Right forelimb (tissue), 1 donor: ENCODE measurements at places on chromosomes 7 and 10.

GRCh38 chr10:75239096-75239790 is 3.5 kb upstream of the COMTD1 start:
- no peak for DNase-seq

GRCh38 chr10:122855745-122856144 is 10.1 kb upstream of the CUZD1 start:
- no peak for DNase-seq

- no peak for DNase-seq
Measured at GRCh38 chr7:3265388-3265787, 35.7 kb upstream of the SDK1 start.

DNA sequence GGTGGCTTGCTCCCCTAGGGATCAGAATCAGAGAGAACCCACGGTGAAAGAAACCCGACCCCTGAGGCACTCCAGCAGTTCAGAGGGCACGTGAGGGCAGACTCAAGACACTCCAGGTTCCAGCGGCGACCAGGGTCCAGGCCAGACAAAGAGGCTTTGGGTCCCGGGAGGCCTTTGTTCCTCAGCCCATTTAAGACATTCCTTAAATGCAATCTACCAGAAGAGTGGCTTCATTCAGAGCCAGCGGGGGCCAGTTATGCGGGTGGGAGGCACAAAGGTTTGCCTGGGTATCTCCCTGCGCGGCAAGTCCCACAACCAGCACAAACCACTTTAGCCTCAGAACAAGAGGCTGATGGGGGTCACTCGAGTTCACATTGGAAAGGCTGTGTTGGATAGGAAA is 53.6 kb downstream of the AFAP1L2 start:
- no peak for DNase-seq

GRCh38 chr10:79316671-79317431 is 30.4 kb upstream of the PPIF start:
- DNase-seq: no peak

DNA sequence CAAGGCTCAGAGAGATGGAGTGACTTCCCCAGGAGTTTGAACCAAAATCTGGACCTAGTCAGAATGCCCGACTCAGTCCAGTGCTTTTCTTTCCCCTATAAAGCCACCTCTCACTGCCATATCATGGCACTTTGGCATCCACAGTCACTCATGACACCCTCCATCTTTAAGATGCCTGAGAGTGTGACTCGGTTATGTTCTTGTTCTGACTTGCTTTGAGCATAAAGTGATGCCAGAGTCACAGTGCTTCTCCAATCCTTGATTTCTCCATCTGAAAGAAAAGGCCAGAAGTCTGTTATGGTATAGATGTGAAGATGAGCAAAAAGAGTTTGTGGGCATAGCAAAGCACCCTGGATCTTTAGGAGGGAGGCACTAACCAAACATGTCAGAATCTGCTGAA is 538.1 kb downstream of the SORCS1 start:
- no peak for DNase-seq
